Inflammatory macrophage (primary cell): ENCODE measurements at places on chromosomes 3 and 15.

DNA sequence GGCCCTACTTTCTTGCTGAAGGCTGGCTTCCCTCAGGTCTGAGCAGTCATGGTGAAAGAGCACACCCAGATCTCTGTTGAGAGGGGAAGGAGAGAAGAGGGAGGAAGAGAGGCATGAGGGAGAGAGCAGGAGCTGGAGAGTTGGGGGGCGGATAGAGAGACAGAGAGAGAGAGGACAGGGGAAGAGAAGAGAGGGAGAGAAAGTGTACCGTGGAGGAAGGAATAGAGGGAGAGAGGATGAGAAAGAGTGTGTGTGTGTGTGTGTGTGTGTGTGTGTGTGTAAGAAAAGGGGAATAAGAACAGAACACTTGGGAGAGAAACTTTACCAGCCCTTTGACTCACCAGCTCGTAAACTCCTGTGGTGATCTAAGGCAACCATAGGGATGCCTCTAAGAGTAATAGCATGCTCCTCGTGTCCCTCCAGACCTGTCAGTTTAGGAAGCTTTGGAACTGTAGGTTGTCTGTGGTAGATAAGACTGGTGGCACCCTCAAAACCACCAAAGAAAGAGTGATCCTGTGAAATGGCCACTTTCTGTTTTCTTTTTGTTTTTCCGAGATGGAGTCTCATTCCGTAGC, 18.2 kb downstream of the ZNF592 start:
- DNase-seq: no peak

DNA sequence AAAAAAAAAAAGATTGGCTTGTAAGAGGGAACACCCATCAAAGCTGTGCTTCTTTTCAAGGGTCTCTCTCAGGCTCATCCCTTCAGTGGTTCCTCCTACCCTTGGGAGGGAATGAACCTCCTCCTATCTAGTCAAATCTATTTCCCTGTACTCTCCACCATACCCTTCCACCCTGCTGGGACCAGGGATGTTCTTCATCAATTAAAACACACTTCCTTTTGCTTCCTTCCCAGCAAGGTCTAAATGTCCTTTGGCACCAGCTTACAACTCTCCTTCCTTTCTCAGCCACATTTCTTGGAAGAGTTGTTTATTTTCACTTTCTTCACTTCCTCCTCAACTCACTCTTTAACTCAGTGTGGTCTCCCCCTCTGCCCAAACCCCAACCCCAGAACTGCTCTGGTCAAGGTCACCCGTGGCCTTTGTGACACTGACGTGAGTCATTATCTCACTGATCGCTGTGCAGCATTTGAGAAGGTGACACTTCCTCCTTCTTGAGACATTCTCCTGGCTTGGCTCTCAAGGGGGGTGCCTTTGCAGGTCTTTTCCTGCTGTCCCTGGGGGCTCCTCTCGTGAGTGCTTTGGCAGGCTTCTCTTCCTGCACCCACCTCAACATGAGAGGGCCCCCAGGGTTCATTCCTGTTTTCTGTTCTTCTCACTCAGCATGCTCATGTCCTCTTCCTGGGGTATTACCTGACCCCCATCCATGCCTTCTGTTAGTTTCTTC, 210.5 kb upstream of the TLE3 start:
- peak; percentile 47 for DNase-seq

DNA sequence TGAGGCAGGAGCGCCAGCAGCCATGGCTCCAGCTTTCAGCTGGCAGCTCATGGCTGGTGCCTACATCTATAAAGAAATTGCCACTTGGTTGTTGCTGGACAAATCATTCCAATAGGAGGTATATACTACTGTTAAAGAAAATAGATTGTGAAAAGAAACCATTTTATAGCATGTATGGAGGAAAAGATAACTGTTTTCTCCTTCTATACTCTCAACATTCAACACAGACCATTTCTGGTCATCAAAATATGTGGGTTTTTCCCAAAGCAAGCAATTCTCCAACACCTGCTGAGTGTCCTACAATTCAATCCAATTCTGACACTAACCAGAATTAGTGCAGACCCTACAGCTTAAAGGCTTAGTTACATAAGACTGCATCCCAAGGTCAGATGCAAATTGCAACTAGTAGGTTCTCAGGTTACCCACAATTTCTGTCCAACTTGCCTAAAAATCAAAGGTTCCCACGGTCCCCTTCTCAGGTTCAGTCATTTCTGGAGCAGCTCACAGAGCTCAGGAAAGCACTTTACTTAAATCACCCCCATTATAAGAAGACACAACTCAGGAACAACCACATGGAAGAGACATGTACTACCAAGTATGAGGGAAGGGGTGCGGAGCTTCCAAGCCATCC, 42.4 kb upstream of the STRIT1 start:
- no peak for DNase-seq

DNA sequence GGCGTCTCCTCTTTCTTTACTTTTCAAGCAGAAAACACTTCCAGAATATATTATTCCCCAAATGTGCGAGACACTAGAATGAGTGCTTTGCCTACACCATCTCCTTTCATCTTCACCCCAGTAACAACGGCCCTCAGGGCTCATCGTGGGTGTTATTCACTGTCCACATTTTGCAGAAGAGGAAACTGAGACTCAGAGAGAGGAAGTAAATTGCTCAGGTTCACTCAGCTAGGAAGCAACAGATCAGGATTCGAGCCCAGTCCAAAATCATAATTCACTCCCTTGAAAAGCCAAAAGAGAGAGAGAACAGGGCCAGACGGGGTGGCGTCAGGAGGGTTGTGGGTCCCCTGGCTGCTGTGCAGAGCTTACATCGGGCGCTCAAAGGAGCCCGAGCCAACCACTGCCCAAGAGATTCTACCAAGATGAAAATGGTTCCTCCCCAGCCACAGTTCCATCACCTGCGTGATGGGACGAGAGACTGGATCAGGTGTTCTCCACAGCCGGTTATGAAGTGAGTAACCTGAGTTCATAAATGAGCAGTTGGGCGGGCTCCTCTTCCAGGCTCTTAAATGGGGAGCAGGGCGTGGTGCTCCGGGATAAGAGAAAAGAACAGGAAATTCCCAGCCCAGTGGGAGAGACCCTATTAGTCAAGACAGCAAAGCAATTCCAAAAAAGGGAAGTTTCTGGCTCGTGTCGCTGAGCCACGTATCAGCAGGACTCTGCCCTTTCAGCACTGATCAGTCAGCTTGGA, 48.6 kb upstream of the FLNB start:
- peak; percentile 85 for DNase-seq

DNA sequence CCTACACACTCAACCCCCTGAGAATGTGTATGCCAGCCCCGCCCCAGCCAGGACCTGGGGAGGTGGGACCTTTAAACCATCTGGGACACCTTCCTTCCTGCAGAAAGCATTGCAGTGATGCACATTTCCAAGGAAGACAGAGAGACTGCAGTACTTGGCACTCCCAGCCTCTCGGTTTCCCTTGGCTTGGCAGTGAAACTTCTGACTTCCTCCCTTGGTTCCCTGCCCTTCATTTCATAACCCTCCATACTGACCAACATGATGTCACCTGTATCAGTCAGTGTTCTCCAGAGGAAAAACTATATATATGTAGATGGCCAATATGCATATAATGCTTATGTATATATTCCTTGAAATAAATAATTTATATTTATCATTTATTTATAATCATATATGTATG, 103.2 kb downstream of the SST start:
- peak; percentile 11 for DNase-seq

DNA sequence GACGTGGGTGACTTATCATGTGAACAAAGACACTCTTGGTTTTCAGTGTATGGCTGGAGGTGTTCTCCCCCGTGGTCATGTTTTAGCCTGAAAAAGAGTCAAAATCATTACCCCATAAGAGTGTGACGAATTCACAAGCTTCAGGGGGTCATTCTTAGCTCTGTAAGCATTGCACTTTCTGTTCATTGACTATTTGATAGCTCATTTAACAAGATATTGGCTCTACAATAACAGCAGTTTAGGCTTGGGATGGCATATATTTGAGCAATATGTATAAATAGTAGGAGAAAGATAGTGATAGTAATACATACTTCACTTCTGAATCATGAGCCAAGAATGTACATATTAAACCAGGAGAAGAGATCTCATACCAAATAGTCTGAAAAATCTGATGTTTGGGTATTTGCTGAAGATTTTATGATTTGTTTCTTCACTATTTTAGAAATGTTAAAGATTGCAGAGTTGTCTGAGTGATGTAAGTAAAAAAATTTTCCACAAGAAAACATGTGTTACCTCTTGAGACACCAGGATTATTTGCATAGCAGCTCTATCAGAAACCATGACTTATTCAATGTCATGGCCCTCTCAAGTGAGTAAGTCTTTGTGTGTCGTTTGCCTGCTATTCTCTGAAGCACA, 996.0 kb downstream of the OTOL1 start:
- no peak for DNase-seq

GRCh38 chr3:12816521-12817342, 20.3 kb downstream of the CAND2 start:
- no peak for DNase-seq

DNA sequence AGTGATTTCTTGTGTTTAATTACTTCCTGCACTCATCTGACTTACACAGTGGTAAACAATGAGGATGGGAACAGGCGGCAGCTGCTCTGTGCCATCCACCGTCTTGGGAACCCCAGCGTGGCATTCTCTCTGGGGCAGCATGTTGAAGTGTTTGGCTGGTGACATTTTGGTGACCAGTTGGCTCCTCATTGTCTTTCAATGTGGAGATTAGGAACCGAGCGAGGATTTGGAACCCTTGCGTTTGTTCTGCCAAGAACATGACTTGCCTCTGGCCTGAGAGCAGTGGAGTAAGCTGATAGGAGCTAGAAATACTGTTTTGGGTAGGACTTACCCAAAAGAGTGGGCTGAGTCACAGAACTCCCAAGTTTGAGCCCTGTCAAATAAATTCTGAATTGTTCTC, 88.8 kb downstream of the IGF1R start:
- no peak for DNase-seq

- no peak for DNase-seq
Observed at GRCh38 chr3:115828401-115828800, 205.1 kb downstream of the GAP43 start.

DNA sequence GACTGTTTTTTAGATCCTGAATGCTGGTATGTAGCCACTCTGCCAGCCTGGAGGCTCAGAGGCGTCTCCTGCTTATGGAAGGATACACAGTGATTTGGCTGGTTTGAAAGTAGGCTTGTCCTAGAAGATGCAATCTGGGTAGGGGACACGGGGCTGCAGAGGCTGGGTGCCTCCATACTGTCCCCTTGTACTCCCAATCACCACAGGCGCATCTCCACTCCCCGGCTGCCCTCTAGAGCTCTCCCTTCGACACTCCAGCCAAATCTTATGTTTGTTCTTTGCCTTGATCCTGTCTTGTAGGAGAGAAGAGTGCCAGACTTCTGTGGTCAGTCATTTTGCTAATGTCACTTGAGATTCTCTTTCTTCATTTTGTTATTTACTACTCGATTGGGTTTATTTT, 168.8 kb upstream of the THRB start:
- no peak for DNase-seq

DNA sequence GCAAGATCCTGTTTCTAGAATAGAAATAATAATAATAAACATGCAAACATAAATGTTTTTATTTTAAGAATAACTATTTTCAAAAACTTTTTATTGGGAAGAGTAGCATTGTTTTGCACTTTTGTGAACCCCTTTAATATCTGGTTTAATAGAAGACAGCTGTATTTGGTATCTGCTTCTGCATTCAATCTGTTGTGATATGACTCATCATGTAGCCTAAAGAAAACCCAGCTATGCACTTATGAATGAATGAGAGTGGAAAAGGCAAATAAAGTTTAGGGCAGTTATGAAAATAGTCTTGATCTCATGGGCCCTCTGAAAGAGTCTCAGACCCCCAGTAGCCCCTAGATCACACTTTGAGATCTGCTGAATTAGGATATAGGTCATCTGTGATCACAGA, 100.4 kb upstream of the PPP2R3A start:
- DNase-seq: no peak

- DNase-seq: no peak
Observed at GRCh38 chr3:41259449-41260062, 60.3 kb downstream of the CTNNB1 start.

DNA sequence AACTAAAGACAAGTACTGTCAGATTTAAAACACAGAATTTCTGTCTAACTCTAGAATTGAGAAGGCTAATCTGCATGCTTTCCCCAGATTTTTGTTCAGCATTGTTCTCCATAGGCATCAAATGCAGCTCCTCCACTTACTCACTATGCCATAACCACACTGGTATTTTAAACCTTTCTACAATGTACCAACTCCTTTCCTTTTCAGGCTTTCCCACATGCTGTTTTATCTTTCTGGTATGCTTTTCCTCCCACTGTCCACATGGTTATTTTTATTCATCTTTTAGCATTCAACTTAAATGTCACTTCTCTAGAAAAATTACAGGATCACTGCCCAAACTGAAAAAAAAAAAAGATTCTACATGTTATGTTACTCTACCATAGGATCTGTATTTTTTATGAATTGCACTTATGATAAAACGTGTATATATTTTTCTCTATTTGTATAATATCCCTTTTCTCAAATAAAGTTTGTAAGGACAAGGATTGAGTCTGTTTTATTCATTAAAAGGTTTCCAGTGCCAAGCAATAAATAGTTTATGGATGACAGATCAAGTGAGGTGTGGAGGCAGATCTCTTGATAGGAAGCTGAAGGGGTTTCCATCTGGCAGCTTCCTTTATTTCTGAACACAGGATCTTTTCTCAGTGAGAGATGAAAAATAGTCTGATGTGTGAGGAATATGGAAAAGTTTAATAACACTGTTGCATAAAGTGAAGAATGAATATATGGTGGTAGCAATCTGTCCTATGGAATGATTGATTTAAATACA, 1064.5 kb downstream of the ZPLD1 start:
- DNase-seq: no peak

DNA sequence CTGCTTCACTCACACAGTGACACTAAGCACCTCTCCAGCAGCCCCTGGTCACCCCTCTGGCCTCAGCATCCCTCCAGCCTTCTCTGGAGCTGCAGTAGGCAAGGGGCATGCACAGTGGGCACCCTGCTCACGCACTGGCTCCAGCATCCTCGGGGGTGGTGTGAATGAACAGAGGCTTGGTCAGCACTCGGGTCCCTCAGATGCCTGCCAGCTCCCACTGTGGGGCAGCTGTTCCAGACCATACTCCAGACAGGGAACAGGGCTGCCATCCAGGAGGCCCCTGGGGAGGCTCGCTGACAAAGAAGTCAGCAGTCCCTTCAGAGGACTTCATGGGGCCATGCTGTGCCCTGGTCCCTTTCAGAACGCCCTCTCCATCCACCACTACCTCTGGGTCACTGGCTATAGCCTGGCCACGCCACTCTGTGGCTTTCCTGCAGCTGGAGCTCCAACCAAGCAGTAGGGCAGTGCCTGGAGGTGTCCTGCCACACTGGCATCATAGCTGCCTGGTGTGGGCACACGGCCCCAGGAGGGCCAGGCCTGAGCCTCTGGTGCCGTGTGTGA, 26.3 kb downstream of the ALS2CL start:
- DNase-seq: no peak

GRCh38 chr3:56370991-56371775, 97.1 kb downstream of the ERC2 start:
- DNase-seq: no peak

- no peak for DNase-seq
Observed at GRCh38 chr3:30129765-30130164, 476.6 kb upstream of the TGFBR2 start.

GRCh38 chr15:81209635-81210034, 13.0 kb downstream of the IL16 start:
- no peak for DNase-seq

GRCh38 chr3:24258727-24259600, 235.7 kb downstream of the THRB start:
- DNase-seq: no peak
